ENCODE measurements at places on chromosomes 7 and 10.

GRCh38 chr10:2772816-2773631, 294.3 kb upstream of the PFKP start:
- DNase-seq: no peak

DNA sequence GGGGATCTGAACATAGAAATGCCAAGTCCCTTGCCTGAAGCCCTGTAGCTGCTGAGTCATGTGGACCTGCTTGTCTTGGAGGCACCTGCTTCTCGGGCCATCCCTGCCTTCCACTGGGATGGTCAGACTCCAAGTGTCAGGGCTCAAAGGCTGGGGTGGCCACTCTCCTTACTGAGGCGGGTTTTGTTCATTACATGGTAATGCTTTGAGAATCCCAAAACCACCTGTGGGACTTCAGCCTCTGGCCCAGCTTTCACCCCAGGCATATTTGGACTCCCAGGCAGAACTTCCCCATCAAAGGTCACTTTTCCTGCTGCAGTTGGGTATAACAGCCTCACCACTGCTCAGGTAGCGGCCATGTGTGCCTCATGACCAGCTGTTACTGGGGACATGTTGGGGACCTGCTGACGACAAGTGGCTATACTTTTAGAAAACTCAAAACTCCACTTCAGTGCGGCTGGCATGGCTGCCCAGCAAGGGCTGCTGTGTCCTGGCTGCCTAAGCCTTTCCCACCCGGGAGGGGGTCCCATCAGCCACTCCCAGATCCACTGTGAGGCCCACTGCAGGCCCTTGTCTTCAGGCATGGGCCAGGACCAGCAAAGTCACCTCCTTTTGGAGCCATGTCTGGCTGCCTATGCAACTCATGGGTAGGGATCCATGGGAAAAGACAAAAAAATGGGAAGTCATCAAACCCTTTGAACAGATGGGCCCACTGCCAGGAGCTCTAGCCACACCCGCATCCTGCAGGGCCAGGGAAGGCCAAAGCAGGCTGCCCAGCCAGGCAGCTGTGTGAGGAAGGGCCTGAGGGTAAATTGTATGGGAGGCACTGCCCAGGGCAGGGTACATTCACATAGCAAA, 96.7 kb downstream of the ARHGAP22 start:
- no peak for DNase-seq

DNA sequence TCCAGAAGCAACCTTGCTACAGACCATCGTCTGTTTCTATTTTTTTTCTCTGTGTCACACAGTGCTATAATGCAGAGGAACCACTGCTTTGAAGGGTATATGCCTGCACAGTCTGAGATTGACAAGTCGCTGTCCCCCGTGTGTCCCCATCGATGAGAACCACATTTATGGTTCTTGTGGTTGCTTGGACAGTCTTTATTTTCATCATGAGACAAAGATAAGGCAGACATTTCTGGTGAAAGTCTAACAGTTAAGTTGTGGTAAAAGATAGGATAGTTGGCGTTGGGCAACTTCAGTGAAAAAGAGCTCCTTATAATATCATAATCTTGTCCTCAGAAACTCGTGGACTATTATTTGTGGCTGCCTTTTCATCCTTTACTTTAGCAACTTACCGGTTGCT, 6.3 kb upstream of the AKR1E2 start:
- no peak for DNase-seq

DNA sequence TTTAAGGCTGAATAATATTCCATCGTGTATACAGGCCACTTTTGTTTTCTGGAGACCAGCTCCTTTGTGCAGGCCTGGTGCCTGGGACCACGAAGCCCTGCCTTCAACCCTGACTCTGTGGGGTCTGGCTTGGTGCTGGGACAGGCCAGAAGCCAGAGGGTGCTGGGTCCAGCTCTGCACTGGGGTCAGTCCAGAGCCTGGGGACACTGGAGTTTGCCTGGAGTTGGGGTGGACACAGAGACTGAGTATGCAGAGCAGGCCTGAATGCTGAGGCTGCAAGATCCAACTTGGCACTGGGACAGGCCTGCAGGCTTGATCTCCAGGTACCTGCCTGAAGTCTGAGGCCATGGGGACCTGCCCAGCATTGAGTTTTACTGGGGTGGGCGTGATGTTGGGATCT, 558.8 kb upstream of the CNTNAP2 start:
- DNase-seq: no peak

DNA sequence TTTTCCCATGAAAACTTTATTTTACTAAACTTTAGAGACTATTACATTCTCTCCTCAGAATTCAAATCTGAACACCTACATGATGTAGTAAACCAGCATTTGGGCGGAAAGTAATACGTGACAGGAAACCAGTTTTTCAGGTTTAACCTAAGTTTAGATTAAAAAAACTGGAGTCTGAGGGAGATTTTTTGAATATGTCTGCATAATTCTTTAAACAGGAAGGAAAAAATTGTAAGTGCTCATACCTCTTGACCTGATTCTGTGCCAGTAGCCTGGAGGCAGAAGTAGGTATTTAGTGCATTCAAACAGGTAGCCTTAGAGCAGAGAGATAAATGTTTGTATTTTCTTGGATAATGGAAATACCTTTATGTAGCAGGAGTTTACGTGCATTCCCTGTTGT, 224.3 kb downstream of the MDFIC start:
- DNase-seq: no peak

- no peak for DNase-seq
These were observed 182.2 kb downstream of the POLR1F start for GRCh38 chr7:19526639-19527038.

- no peak for DNase-seq
These were observed 1.8 kb downstream of the MMRN2 start for GRCh38 chr10:86955501-86956194.

DNA sequence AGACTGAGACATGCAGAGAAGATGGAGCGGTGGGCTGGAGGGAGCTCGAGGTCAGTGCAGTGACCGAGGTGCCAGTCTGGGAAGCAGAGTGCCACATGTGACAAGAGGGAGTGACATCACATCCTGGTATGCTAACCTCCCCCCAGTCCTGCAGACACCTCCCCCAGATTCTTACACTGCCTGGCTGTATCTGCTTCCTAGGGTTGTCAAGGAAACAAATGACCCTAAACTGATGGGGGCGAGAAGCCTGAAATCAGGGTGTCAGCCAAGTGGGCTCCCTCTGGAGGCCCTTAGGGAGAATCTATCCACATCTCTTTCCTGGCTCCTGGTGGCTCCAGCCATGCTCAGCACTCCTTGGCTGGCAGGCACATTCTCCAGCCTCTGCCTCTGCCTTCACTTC, 316.1 kb upstream of the ZMIZ1 start:
- no peak for DNase-seq

DNA sequence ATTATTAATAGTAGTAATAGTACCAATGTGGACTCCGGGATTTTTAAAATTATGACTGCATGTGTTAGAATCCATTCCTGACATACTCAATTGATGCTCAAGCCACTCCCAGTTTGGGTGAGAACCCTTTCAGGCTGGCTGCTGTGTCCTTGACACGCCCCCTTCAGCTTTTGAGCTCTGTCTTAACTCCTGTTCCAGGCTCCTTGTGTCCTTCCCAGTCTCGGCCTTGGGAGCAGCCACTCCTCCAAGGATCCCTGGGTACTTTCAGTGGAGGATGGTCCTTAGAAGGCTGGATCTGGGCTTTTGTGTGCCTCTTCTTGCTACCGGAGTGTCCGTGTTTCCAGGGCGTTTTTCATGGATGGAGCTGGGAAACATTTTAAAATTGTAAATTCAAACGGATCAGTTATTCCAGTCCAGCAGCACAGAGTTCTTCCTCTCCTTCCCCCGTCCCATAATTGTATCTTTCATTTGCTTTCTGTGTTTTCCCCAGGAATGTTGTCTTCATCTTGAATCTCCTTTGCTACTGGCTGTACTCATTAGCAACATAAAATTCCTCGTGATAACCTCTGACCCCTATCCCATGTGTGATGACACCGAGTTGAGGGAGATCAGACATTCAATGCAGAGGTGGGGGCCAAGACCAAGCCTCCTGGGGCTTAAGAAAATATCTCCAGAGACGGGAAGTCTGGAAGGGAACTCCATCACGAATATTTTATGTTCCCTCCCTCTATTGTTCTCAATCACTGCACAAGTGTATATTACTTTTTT, 40.0 kb upstream of the PFKFB3 start:
- DNase-seq: no peak

DNA sequence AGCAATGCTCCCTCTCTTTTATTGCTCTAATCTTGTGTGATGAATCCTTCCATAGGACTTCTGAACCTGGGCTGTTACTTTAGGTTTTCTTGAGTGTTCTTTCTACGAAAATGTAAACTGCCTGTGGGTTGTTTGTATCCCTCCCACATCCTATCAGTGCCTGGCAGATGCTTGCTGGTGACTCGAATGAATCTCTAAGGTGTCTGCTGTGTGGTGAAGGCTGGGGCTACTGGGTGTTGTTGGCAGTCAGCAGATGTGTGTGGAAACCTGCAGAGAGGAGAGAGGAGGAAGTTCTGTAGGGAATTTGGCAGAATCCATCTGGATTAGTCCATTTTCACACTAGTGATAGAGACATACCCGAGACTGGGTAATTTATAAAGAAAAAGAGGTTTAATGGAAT, 639.4 kb downstream of the CALN1 start:
- no peak for DNase-seq

DNA sequence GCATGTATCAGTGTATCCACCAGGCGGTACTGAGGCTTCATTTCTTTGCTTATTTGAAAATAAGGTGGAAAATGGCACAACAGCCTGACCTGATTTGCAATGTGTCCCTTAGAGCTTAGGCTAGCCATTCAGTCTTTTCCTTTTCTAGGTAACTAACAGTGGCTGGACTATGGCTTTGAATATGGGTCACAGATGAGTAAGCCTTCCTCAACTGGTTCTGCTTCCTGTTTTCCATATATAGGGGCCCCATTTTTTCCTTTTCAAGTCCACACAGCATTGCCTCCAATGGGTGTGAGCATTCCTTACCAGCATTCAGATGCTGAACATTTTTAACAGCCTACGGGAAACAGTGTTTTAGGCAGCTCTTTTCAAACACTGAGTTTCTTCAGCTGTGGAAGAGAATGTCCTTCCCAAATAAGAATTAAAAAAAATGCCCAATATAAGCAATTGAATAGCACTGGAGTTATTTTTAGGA, 3.9 kb upstream of the ITGB1 start:
- DNase-seq: peak; percentile 83

- no peak for DNase-seq
These were observed 45.1 kb upstream of the CCNJ start for GRCh38 chr10:95998255-95998784.

GRCh38 chr7:22601408-22601807, 101.4 kb upstream of the STEAP1B start:
- DNase-seq: no peak

- DNase-seq: no peak
These were observed 43.3 kb downstream of the POLR1F start for GRCh38 chr7:19665399-19666008.

DNA sequence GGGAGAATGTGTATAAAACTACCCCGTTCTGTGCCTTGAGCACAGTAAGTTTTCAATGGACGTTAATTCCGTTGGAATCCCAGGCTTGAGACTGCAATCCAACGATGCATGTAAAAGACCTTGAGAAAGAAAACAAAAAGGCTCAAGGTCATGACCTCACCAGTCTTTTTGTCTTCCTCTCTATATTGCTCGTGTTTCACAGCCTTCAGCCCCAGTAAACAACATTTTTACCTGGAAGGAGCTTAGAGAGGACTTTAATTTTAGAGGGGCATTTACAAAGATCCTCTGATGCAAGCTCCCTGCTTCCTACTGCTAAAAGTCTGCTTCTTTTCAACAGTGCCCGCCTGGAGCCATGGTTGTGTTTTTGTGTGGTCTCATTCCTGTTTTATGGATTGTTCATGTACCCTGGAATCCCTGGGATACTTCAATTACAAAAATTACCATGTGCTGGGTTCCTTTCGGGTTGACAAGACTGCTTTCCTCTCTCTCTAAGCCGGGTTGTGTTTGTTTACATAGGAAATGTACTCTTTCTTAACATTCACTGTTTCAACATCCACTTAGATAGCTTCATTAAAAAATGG, 320.1 kb upstream of the NFE2L3 start:
- no peak for DNase-seq

- DNase-seq: no peak
These were observed 83.5 kb upstream of the SH2B2 start for GRCh38 chr7:102203218-102203617.

- no peak for DNase-seq
These were observed 12.0 kb upstream of the GSDME start for GRCh38 chr7:24769014-24769830.

- DNase-seq: no peak
These were observed 49.2 kb upstream of the SHH start for GRCh38 chr7:155861480-155861868.

- no peak for DNase-seq
These were observed 183.6 kb downstream of the PFKFB3 start for GRCh38 chr10:6386346-6386745.

- no peak for DNase-seq
These were observed 22.3 kb upstream of the PRRT4 start for GRCh38 chr7:128383776-128384175.

DNA sequence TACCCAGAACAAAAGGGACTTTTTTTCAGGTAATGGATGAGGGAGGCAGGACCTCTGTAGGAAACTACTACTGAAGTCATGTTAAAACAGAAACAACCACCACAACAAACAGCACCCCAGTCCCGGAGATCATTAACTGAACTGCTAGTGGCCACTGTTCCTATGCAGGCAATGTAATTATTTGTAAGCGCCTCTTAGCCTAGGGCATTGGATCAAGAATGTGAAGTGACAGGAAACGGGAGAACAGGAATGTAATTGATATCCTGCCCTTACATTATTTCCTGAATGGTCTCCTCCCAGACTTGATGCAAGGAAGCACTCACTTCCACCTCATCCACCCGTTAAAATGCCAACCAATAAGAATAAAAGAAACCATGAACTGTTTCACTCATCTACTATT, 16.7 kb upstream of the GAD2 start:
- no peak for DNase-seq

- DNase-seq: no peak
These were observed 52.1 kb downstream of the POLL start for GRCh38 chr10:101535949-101536348.

Data from non-pigmented ciliary epithelial cell (primary cell).